Gastrocnemius medialis (tissue), 4 donors: ENCODE measurements at places on chromosomes 7 and 10. TPM values are rescaled to one million over a fixed set of nuclear protein-coding genes. Genes with fewer than 3 reads are reported as not detected.
A peak's percentile ranks its signal among the peaks of the same experiment; 100 is the strongest.

- H3K27ac ChIP-seq = peak overlapping the region; percentile 92
- DNase-seq = no peak
- peaks cover 22% of the 10 kb centered on the region for H3K4me1 ChIP-seq
- peaks cover 2% of the 10 kb centered on the region for H3K36me3 ChIP-seq
- peak overlapping the region; percentile 74 for H3K4me3 ChIP-seq
These were observed 6.3 kb upstream of the MYO1G start for GRCh38 chr7:44985033-44985695.

DNA sequence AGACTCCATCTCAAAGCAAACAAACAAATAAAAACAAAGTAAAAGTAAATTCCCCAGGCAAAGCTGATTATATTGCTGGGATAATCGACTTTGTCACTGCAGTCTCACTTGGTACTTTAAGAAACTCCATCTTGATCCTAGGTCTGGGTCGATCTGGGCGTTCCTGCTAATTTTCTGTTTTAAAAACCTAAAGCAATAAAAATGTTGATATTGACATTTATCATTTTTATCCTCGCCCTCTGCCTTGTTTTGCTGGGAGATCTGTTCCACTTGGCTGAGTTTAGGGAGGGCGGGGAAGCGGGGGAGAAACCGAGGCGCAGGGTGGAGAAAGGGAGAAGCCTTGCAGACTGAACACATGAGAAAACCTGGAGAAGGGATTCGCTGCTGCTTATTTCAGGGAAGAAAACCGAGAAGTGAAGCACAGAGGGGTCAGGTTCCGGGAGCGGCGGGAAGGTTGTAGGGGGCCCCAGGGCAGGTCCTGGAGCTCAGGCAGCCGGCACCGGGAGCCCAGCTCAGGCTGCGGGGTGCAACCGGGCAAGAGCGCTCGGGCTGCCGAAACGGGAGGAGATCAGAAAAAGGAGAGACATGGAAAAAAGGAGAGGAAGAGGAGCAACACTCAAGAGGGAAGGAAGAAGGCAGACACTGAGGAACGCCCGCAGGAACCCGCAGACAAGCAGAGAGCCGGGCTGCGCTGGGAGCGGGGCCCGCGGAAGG lies 27.3 kb upstream of the KMT2C start:
- peak overlapping the region; percentile 84 for H3K4me3 ChIP-seq
- peaks cover 11% of the 10 kb centered on the region for H3K4me1 ChIP-seq
- DNase-seq = no peak
- H3K27ac ChIP-seq = peak overlapping the region; percentile 98
- H3K27me3 ChIP-seq = no peaks in the 10 kb centered on the region
- no peaks in the 10 kb centered on the region for H3K36me3 ChIP-seq

Gene SPDYE9
- not detected for total RNA-seq

GRCh38 chr10:113618338-113618737 lies 45.5 kb downstream of the NRAP start:
- peak overlapping the region; percentile 12 for H3K4me3 ChIP-seq
- no peaks in the 10 kb centered on the region for H3K27me3 ChIP-seq
- H3K27ac ChIP-seq = peak overlapping the region; percentile 88
- no peaks in the 10 kb centered on the region for H3K36me3 ChIP-seq
- peak; percentile 66 for DNase-seq
- peaks cover 78% of the 10 kb centered on the region for H3K4me1 ChIP-seq

Gene BRAT1
- 15.3 TPM for total RNA-seq

- no peaks in the 10 kb centered on the region for H3K36me3 ChIP-seq
- DNase-seq = peak; percentile 12
- H3K4me1 ChIP-seq = peaks cover 10% of the 10 kb centered on the region
These were observed 40.5 kb downstream of the AMZ1 start for GRCh38 chr7:2728316-2729030.

DNA sequence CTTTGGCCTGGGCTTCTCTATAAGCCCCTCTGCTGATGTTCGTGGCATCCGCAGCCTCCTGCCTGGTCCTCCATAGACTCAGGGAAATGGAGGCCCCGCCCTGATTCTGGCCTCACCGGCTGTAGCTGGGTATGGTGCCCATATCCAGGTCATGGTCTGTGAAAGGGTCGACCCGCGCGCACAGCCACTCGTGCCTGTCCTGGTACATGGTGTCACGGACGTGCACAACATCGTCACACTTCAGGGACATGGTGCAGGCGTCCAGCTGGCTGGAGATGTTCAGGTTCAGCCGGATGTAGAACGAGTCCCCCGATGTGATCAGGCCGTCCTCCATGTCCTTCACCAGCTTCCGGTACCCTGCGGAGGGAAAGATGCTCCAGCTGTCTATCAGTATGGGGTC lies 75.1 kb upstream of the GNA12 start:
- no peaks in the 10 kb centered on the region for H3K36me3 ChIP-seq
- no peaks in the 10 kb centered on the region for H3K4me1 ChIP-seq
- no peak overlapping the region for H3K4me3 ChIP-seq
- no peak overlapping the region for H3K27ac ChIP-seq
- H3K27me3 ChIP-seq = peaks cover 6% of the 10 kb centered on the region

DNA sequence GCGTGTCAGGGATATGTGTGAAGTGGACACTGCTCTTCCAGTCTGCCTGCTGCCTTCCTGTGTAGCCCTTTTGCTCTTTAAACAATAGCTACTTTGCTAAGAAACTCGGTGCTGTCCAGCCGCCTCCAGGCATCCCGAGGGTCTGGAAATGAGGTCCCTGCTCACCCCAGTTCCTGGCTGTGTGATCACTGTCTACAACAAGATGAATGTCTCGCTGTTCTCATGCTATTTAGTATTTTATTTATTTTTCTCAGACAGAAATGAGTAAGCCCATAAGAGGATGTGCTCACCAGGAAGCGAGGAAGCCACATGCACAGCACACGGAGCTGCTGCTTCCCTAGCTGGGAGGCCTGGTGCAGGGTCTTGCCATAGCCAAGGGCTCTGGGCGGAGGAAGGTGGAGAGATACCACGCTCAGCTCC lies 167.0 kb upstream of the PITRM1 start:
- H3K36me3 ChIP-seq = no peaks in the 10 kb centered on the region
- H3K4me1 ChIP-seq = no peaks in the 10 kb centered on the region
- no peak for DNase-seq
- H3K27me3 ChIP-seq = no peaks in the 10 kb centered on the region
- no peak overlapping the region for H3K4me3 ChIP-seq
- H3K27ac ChIP-seq = no peak overlapping the region

- H3K27ac ChIP-seq = no peak overlapping the region
- peaks cover 15% of the 10 kb centered on the region for H3K27me3 ChIP-seq
- no peak overlapping the region for H3K4me3 ChIP-seq
These were observed 21.4 kb downstream of the PRSS2 start for GRCh38 chr7:142792129-142792528.

Gene FKBP9
- total RNA-seq = 32.1 TPM

Gene GPNMB
- total RNA-seq = 32.1 TPM

Gene TMEM196
- not detected for total RNA-seq

- H3K27me3 ChIP-seq = peaks cover 44% of the 10 kb centered on the region
- H3K36me3 ChIP-seq = no peaks in the 10 kb centered on the region
- H3K4me1 ChIP-seq = peaks cover 16% of the 10 kb centered on the region
- H3K4me3 ChIP-seq = no peak overlapping the region
These were observed 4.7 kb downstream of the GLI3 start for GRCh38 chr7:42232275-42232674.

Gene RNF133
- not detected for total RNA-seq

Gene ZNF487
- total RNA-seq = 2.3 TPM

GRCh38 chr10:11098666-11099065 lies 81.0 kb downstream of the CELF2 start:
- no peak for DNase-seq
- H3K4me1 ChIP-seq = peaks cover 10% of the 10 kb centered on the region
- H3K4me3 ChIP-seq = no peak overlapping the region
- H3K36me3 ChIP-seq = no peaks in the 10 kb centered on the region

GRCh38 chr7:78786055-78786454 lies 667.4 kb downstream of the MAGI2 start:
- no peaks in the 10 kb centered on the region for H3K4me1 ChIP-seq
- no peak overlapping the region for H3K4me3 ChIP-seq
- DNase-seq = no peak
- no peak overlapping the region for H3K27ac ChIP-seq
- no peaks in the 10 kb centered on the region for H3K27me3 ChIP-seq

Gene LRRC61
- total RNA-seq = 0.62 TPM

- H3K27ac ChIP-seq = no peak overlapping the region
- DNase-seq = no peak
- peaks cover 29% of the 10 kb centered on the region for H3K36me3 ChIP-seq
- no peaks in the 10 kb centered on the region for H3K27me3 ChIP-seq
- no peak overlapping the region for H3K4me3 ChIP-seq
- no peaks in the 10 kb centered on the region for H3K4me1 ChIP-seq
These were observed 53.0 kb downstream of the COPG2 start for GRCh38 chr7:130615583-130615982.

Gene DEPP1
- 141 TPM for total RNA-seq

DNA sequence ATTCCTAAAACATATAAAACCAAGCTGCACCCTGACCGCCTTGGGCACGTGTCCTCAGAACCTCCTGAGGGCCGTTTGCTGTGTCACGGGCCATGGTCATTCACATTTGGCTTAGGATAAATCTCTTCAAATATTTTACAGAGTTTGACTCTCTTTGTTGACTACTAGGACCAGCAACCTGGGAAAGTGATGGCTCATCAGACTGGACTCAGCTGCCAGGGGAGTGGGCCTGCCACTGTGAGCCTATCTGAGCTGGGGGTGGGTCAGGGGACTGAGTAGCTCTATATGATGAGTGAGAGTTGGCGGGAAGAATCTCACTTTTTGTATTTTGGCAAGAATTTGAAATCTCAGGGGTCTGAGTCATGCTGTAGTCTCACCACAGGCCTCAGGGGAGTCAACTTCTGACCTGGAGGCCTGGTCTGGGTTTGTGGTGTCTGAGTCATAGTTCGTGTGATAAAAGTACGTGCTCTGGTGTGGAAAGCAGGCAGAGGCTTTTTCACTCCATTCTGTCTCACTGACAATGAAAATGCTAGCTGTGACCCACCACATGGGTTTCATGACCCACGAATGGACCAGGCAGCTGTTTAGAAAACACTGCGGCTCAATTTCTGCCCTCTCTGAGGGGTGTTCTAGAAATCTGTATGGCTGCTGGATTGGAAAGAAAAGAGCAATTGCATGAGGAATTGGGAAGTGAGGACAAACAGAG lies 4.2 kb upstream of the UPP1 start:
- H3K4me3 ChIP-seq = no peak overlapping the region
- H3K36me3 ChIP-seq = no peaks in the 10 kb centered on the region
- peaks cover 15% of the 10 kb centered on the region for H3K4me1 ChIP-seq

Gene ARMC3
- not detected for total RNA-seq

Gene MXI1
- 49.7 TPM for total RNA-seq

- H3K4me3 ChIP-seq = no peak overlapping the region
- no peak overlapping the region for H3K27ac ChIP-seq
- H3K27me3 ChIP-seq = no peaks in the 10 kb centered on the region
- DNase-seq = peak; percentile 32
- no peaks in the 10 kb centered on the region for H3K36me3 ChIP-seq
These were observed 3.2 kb upstream of the CLDN4 start for GRCh38 chr7:73827567-73828106.

DNA sequence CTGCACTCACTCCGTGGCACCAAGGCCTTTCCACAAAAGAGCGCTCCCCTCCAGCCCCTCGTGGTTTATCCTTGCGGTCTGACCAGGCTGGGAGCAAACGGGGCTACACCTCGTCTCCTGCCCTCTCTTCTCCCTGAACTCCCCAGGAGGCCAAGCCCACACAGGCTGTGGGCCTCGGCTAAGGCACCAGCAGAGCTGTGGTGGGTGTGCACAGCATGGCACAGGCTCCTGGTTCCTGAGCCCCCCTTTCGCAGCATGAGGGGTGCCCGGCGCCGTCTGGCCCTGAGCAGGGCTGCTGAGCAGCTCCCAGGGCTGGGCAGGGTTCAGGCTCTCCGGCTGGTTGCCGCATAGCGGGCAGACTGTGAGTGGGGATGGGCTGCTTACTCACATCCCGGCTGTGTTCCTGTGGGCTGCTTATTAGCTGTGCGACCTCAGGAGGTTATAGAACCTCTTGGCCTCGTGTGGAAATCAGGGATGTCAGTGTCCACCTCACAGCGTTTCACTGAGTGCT lies 90.4 kb downstream of the ZMIZ1 start:
- DNase-seq = no peak
- H3K27ac ChIP-seq = peak overlapping the region; percentile 88
- no peaks in the 10 kb centered on the region for H3K27me3 ChIP-seq
- no peak overlapping the region for H3K4me3 ChIP-seq
- no peaks in the 10 kb centered on the region for H3K36me3 ChIP-seq

DNA sequence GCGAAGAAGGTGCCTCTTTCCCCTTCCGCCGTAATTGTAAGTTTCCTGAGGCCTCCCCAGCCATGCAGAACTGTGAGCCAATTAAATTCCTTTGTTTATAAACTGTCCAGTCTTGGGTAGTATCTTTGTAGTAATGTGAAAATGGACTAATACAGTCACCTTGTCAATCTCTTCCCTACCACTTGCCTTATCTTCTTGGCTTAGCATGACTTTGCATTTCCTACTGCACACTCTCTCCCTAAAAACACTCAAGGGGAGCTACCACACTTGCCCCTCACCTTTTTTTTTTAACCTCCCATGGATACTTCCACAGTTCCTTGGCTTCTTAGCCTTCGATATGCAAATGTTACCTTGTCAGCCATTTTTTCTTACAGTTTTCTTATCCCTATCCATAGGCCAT lies 7.4 kb upstream of the CDK6 start:
- H3K36me3 ChIP-seq = no peaks in the 10 kb centered on the region
- no peak overlapping the region for H3K4me3 ChIP-seq
- H3K27me3 ChIP-seq = no peaks in the 10 kb centered on the region
- no peaks in the 10 kb centered on the region for H3K4me1 ChIP-seq
- no peak for DNase-seq
- no peak overlapping the region for H3K27ac ChIP-seq

DNA sequence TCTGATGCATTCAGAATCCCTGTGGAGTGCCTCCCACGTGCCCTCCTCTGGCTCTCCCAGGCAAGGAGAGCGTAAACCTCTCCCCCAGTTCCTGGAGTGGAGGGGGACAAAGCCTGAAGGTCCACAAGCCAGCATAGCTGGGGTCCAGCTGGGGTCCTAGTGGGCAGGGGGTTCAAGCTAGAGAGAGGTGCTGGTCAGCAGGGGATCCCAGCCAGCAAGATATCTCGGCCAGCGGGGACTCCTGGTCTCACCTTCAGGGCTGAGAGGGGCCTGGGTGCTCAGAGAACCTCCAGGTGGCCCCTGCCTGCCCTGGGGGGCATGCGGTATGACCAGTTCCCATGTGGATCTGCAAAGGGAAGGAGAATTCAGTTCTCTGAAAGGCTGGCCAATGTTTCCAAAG lies 413.7 kb downstream of the TCERG1L start:
- H3K4me1 ChIP-seq = no peaks in the 10 kb centered on the region
- no peaks in the 10 kb centered on the region for H3K27me3 ChIP-seq
- H3K36me3 ChIP-seq = no peaks in the 10 kb centered on the region
- DNase-seq = no peak
- no peak overlapping the region for H3K27ac ChIP-seq

GRCh38 chr7:116478834-116479233 lies 20.7 kb upstream of the CAV2 start:
- H3K27ac ChIP-seq = no peak overlapping the region
- no peaks in the 10 kb centered on the region for H3K36me3 ChIP-seq
- H3K4me1 ChIP-seq = no peaks in the 10 kb centered on the region
- DNase-seq = no peak
- no peak overlapping the region for H3K4me3 ChIP-seq
- no peaks in the 10 kb centered on the region for H3K27me3 ChIP-seq

Gene ACHE
- 59.5 TPM for total RNA-seq
